Effector memory CD4-positive, alpha-beta T cell (primary cell): ENCODE measurements at places on chromosomes 4 and X.

DNA sequence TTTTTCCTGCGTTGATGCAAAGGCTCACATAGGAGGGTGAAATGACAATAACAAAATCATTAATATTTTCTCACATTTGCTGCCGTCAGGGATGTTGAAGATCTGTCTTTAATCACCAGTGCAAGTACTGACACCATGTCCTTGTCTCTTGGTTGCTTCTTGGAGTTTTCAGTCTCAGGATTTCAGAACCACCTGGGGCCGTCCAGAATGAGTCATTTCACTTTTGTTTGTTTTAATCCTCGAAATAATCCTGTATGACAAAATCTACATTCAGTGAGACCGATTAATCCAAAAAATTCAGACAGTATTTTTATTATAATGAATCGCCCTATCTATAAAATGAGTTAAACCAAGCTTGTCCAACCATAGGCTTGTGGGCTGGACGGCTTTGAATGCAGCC lies 47.2 kb downstream of the NEIL3 start:
- DNase-seq, result no peak

DNA sequence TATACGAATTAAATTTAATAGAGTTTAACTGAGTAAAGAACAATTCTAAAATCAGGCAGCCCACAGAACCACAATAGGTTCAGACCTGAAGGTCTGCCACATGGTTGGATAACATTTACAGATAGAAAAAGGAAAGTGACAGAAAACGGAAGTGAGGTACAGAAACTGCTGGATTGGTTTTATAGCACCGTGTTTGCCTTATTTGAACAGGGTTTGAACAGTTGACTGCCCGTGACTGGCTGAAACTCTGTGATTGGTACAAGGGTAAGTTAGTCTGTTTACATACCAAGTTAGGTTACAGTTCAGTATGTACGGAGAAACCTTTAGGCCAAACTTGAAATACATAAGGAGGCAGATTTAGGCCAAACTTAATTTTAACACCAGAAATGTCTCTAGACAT lies 64.1 kb upstream of the ATXN3L start:
- DNase-seq, result no peak

GRCh38 chrX:103398421-103398864 lies 22.1 kb downstream of the BEX3 start:
- no peak for DNase-seq

GRCh38 chr4:39942507-39942906 lies 35.2 kb downstream of the PDS5A start:
- DNase-seq, result no peak

- DNase-seq, result no peak
These were observed 363.0 kb downstream of the MID1IP1 start for GRCh38 chrX:39164212-39164611.

- DNase-seq, result no peak
These were observed 34.6 kb downstream of the COX18 start for GRCh38 chr4:73034896-73035295.

- no peak for DNase-seq
These were observed 3.7 kb downstream of the LIMCH1 start for GRCh38 chr4:41541687-41542094.

- DNase-seq, result no peak
These were observed 1480.3 kb downstream of the C4orf33 start for GRCh38 chr4:130576218-130576617.

DNA sequence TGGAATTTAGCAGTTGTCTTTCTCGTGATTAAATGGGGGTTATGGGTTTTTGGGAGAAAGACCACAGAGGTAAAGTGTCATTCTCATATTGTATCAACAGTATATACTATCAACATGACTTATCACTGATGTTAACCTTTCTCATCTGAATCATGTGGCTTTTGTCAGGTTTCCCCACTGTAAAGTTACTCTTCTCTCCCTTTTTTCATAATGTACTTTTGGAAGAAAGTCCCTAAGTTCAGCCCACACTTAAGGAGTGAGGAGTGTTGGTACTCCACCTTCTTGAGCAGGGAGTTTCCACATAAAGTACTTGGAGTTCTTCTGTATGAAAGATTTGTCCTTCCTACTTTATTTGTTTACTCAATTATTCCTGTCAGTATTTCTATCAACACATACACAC lies 169.9 kb downstream of the ZNF330 start:
- DNase-seq, result no peak

DNA sequence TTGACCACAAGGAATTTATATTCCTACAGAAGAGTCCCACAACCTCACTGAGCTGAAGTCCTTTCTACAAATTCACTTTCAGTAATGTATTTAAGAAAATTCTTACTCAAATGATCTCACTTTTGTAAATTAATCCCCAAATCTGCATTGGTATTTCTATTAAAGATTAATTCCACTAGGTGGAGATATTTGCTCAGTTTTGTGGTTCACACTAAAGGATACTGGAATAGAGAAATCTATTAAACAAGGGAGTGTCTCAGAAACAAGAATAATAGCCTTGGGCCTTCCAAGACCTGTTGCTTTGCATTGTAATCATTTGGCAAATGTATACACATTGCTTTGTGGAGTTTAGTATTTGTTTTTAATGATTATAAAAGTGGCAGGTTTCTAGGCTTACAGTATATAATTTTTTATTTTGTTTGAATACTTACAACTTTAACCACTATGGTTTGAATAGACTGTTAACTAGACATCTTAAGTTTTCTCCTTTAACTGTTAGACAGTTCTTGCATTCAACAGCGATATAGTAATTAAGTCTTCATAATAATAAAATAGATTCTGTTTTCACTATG lies 25.9 kb downstream of the CFAP299 start:
- no peak for DNase-seq

DNA sequence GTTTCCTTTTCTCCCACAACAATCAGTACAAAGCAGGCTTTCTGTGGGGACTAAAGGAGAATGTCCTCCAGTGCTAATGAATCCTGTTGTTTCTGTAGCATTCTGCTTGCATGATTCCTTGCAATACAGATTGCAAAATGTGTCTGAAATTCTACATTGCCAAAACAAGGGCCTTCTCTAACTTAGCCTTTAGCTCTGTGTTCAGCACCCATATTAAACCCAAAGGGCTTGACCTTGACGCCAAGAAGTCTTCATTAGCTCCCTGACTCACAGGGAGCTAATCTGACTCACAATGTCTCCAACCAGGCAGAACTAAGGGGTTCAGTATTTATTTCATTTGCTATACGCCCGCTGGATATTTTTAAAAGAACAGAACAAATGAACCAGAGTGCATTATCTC lies 241.4 kb upstream of the CLNK start:
- no peak for DNase-seq

- peak; percentile 8 for DNase-seq
These were observed 568 bp downstream of the NIPAL1 start for GRCh38 chr4:48017108-48017571.

- no peak for DNase-seq
These were observed 186.5 kb downstream of the BANK1 start for GRCh38 chr4:101977076-101977475.

- no peak for DNase-seq
These were observed 93.4 kb downstream of the TMA16 start for GRCh38 chr4:163587867-163588266.
